ENCODE measurements at places on chromosomes 1 and 21.

DNA sequence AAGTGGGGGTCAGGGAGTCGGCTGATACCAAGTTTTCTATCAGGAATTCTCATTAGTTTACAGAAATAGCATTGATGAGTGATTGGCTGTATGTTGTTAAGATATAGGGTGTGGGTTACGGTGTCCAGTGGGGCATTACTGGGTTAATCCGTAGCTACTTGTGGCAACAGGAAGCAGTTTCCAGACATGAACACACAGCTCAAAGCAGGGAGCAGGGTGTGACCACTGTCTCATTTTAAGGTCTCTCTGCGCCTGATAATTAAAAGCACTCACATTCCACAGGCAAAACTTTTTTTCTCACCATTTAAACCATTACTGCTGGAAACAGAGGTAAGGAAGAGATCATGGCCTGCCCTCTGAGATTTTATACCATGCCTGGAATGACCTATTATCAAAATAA, 114.9 kb downstream of the SIK1 start:
- DNase-seq = no peak

DNA sequence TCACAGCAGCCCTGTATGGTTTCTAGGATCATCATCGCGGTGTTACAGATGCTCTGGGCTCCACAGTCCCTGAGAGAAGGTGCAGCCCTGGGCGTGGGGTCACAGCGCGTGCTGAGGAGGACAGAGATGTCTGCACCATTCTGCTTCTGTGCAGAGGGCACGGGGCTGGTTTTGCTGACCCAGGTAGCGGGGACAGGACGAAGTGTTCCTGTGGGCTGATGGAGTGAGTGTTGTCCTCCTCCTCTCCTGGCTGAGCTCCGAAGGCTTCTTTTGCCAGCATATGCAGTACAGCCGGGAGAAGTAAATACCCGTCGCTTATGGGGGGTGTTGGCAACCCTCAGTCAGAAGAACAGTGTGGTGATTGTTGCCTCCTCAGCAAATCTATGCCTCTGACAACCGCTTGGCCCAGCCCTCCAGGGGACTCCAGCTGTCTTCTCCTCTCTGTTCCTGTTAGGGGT, 101.5 kb downstream of the DDX20 start:
- DNase-seq = no peak

DNA sequence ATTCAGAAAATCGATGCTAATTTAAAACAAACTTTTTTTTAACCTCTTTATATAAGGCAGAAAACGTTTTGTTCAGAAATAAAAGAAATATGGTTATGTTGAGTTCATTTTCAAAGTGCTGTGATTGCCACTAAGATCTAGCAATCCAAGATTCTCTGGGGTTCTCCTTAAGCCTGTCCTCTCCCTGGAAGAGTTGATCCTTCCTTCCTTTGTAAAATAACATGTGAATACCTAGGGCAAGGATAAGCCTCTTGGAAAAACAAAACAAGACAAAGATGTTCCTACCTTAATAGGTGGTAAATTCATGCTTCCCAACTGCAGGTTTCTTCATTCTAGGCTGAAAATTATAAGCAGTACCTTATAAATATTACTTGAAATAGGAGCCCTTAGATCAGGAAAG, 18.0 kb upstream of the FOXD3 start:
- no peak for DNase-seq

- no peak for DNase-seq
Measured at GRCh38 chr1:75129983-75130789, 4.0 kb upstream of the LHX8 start.

GRCh38 chr1:197666769-197667285, 108.5 kb downstream of the DENND1B start:
- DNase-seq = no peak

- no peak for DNase-seq
Measured at GRCh38 chr1:26838474-26839338, 12.2 kb downstream of the ZDHHC18 start.

Data from NCI-H524 treated with DMSO at 0.1 percent for 48 hours (cell line).